IPS-NIHi11 (cell line): ENCODE measurements at places on chromosomes 6 and 20.

DNA sequence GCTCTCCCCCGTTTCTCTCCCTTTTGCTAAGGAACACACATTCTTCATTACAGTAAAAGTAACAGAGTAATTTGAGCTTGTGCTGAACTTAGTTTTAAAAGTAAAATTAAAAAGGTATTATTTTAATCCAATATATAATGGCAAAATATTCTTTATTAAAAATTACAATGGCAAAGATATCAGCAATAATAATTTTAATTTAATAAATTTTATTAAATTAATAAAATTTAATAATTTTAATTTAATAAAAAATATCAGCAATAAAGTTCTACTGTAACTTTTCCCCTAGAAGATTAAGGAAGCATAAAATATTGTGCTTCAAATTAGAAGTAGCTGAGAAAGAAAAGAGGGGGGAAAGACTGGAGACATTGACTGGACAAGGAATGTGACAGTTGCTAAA lies 32.5 kb downstream of the DSE start:
- no peak for DNase-seq

- DNase-seq, result no peak
Measured at GRCh38 chr6:127120023-127120786, 1.7 kb downstream of the RSPO3 start.

GRCh38 chr6:90008908-90009501 lies 114.7 kb downstream of the GJA10 start:
- DNase-seq, result no peak

DNA sequence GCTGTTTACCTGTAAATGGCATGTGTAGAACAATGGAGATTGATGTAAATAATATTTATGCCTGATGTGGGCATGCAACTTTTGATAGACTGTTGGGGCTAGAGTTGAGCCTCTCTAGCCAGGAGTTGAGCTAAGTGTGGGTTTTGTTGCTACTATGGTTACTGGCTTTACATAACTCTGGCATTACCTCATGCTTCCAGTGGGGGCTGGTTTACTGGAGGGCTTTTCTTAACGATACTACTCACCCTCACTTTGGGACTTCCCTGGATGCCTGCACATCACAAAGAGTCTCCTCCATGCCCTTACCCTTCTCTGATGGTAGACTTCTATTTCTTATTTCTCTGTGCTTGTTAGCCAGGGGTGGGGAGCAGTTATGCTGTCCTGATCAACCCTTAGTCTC lies 524.6 kb upstream of the CDH4 start:
- no peak for DNase-seq

DNA sequence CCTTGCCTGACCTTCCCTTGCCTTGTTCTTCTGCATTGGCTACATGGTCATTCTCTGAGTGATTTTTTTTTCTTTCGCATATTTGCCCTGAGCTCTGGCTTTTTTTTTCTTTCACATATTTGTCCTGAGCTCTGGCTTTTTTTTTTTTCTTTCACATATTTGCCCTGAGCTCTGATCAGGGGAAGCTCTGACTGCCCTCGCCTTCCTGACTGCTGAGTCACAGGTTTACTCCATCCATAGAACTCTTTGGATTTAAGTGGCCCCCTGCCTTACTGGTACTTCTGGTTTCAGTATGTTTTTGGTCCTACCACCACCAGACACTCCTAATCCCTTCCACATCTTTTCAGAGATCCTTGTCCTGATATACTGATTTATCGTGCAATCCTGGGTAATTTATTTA lies 201.1 kb downstream of the OGFRL1 start:
- peak; percentile 69 for DNase-seq

DNA sequence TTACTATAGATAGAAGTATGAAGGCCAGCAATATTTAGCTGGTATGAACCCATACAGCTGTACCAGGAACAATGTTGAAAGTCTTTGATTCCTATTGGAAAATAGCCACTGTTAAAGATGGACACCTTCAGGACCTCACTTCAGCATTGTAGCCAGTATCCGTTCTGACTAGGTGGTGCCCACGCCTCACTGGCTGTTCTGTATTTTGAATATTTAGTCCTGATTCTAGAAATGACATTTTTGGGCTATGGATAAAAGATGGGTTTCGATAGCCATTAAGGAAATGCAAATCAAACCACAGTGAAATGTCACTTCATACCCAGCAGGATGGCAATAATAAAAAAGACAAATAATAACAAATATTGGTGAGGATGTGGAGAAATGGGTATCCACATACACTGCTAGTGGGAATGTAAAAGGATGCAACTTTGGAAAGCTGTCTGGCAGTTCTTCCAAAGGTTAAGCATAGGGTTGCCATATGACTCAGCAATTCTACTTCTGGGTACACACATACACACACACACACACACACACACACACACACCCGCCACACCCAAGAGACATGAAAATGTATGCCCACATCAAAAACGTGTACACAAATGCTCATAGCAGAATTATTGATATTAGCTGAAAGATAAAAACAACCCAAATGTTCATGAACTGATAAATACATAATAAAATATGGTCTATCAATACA lies 56.8 kb downstream of the UTRN start:
- DNase-seq, result no peak

DNA sequence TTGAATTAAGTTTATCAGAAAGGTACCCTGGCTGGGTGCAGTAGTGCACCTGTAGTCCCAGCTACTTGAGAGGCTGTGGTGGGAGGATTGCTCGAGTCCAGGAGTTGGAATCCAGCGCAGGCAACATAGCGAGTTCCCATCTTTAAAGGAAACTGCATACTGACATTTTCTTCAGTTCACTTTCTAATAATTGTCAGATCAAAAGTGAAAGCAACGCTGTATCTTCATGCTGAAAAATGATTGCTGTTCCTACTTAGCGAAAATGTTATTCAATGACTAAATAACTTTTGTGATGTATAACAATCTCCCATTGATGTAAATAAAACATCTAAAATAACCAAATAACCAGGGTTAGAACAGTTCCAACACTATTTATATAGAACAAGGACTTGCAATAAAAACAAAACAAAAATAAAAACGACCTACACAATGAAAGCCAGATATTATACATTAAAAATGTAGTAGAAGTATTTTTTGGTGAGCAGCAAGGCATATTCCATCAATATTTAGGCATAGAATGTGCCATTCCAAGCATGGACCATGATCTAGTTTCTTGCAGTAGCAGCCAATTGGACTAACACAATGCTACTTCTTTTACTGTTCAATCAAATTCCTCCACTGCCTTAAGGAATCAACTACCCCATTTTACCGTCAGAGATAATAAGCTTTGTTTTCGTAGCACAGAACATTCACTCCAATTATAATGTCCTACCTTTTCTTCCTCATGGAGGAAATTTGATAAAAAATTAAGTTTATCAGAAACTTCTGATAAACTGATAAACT lies 1.5 kb downstream of the LATS1 start:
- DNase-seq, result peak; percentile 16

DNA sequence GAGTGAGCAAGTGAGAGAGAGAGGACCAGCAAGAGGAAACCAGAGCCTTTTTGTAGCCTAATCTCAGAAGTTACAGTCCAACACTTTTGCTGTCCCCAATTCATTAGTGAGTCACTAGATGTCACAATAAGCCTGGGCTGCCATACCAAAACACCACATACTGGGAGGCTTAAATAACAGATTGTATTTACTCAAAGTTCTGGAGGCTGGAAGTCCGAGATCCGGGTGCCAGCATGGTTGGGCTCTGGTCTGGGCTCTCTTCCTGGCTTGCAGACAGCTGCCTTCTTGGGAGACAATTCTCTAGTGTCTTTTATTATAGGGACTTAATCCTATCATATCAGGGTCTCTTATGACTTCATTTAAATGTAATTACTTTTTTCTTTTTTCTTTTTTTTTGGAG lies 50.7 kb upstream of the FERMT1 start:
- no peak for DNase-seq

GRCh38 chr6:113491376-113491775 lies 365.8 kb upstream of the MARCKS start:
- DNase-seq, result no peak

- DNase-seq, result peak; percentile 70
Measured at GRCh38 chr20:33233129-33233774, 2.5 kb upstream of the BPIFA1 start.

DNA sequence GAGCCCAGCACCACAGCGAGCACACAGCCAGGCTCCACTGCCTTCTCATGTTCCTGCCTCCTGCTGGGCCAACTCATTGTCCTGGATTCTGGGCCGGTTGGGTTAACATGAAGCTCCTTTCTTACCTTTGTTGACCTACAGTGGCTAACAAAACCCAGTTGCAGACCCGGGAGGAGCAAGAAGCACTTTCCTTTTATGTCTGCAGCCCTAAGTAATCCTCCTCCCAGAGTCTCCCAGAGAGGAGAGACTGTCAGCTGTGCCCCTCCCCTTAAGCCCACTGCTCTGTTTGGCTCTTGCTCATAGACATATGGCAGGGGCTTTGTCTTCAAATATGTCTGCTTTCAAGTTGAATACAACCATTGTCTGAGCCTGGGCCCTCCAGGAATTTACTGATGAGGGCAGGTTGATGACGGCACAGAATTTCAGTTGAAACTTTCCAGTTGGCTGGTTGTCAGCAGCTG lies 55.2 kb downstream of the PSMB1 start:
- peak; percentile 98 for DNase-seq

GRCh38 chr6:42404484-42404883 lies 47.2 kb downstream of the TRERF1 start:
- DNase-seq, result peak; percentile 31

DNA sequence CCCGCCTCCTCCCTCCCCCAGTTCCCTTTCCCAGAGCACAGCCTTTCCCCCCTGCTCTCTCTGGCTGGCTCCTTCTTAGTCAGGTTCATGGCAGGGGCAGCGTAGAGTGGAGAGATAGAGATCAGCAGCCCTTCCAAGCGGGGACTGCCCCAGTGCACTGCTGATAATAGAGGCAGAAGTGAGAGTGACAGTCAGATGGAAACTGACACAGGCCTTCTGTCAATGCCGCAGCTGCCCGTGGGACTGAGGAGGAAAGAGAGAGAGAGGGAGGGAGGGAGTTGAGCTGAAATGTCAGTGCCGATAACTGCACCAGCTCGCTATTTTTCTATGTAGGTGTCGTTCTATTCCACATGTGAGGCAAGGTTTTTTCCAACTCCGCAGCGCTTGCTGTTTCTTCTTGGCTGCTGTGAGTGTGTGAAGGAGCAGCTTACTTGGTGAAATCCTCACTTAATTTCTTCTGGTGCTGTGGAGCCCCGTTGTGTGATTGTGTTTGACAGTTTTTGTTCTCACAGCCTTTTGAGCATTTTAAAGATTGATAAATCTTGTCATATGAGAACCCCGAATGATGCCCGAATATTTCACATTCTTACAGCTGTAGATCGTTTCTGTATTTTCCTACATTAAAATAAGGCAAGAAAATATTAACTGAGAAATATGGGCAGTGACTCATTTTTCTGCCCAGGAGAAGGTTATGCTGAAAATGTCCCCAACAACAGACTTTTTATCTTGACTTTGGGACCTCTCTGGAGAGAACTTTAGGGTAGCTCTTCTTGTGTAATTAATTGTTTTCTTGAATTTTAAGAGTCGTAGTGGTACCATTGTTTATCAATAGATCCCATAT lies 386.4 kb upstream of the MMS22L start:
- DNase-seq, result peak; percentile 22

DNA sequence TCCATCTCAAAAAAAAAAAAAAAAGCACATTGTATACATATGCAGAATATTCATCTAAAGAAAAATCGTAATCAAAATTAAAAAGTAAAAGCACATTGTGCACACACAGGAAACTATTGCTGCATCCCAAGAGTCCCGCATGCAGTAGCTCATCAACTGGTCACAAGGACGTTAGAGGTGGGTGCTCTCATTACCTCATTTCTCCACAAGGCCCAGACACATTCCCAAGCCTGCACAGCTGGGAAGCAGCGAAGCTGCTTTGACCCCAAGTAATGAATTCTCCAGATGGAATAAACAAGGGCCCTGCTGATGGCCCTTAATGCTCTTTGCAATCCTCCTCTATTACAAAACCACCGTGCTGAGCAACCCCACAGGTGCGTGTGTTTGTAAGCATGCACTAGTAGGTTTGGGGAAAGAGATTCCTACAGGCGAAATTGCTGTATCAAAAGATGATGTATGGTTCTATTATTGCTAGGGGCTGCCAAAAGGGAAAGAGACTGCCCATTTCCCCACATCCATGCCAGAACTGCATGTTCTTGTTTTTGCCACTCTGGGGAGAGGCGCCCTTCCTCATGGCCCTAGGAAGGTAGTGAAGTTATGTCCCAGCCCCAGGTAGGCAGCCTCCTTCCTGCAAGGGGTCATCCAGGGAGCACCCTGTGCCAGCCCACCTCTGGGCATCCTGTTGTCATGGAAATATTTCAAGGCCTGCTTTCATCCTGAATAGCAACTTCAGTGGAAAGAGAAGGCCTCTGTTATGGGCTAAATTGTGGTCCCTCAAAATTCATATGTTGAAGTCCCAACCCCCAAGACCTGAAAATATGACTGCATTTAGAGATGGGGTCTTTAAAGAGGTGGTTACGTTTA lies 34.6 kb upstream of the PTGIS start:
- DNase-seq, result no peak

DNA sequence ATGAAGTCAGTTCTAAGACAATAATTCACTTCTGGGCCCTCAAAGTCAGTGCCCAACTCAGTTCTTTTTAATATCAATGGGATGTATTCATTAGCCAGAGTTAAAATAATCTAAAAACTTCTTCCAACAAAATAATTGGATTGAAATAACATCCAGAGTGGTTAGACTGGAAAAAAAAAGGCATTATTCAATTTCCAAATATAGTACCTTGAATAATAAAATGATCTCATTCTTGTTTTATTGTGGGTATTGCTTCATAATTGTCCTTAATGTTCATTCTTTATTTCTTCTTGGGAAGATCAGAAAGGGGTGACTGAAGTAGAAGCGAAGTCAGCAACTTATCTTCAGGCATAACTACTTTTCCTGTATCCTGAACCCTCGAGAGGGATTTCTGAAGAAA lies 85.1 kb upstream of the JARID2 start:
- DNase-seq, result no peak

DNA sequence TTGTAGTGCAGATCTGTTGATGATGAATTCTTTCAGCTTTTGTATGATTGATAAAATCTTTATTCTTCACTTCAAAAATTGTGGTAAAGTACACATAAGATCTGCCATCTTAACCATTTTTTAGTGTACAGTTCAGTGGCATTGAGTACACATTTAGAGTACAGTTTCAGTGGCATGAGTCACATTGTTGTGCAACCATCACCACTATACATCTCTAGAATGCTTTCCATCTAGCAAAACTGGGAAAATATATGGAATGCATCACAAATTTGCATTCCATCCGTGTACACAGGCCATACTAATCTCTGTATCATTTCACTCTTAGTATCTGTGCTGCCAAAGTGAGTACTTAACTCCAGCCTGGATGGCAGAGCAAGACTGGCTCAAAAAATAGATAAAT lies 28.7 kb downstream of the SIRPD start:
- DNase-seq, result no peak
